Pancreas (tissue), 10 donors: ENCODE measurements at places on chromosomes 1 and 21.

- H3K27me3 ChIP-seq: no peaks in the 10 kb centered on the region
- no peak for DNase-seq
- no peaks in the 10 kb centered on the region for H3K36me3 ChIP-seq
Measured at GRCh38 chr1:13766592-13767564, 66.9 kb downstream of the PRDM2 start.

- no peaks in the 10 kb centered on the region for H3K36me3 ChIP-seq
- H3K27me3 ChIP-seq: no peaks in the 10 kb centered on the region
Measured at GRCh38 chr21:29135481-29135880, 5.0 kb downstream of the MAP3K7CL start.

DNA sequence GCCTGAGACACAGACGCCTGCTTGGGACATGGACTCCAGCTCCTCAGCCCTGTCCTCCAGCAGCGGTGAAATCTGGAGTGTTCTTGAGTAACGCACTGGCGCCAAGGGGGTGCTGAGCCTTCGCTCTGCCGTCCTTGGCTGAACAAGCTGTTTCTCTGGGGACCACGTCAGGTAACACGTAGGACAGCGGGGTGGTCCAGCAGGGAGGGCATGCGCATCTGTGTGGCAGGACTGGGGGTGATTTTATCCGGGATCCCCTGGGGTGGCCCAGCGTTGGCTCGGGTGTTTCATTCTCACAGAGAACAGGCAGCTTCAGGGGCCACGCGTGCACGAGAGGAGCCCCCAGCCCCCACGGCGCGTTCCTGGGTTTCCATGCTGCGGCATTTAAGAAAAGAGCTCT lies 61.2 kb downstream of the AGPAT3 start:
- no peaks in the 10 kb centered on the region for H3K4me1 ChIP-seq
- no peaks in the 10 kb centered on the region for H3K27me3 ChIP-seq
- no peak for DNase-seq
- H3K27ac ChIP-seq: no peak overlapping the region
- no peaks in the 10 kb centered on the region for H3K36me3 ChIP-seq
- H3K4me3 ChIP-seq: no peak overlapping the region

DNA sequence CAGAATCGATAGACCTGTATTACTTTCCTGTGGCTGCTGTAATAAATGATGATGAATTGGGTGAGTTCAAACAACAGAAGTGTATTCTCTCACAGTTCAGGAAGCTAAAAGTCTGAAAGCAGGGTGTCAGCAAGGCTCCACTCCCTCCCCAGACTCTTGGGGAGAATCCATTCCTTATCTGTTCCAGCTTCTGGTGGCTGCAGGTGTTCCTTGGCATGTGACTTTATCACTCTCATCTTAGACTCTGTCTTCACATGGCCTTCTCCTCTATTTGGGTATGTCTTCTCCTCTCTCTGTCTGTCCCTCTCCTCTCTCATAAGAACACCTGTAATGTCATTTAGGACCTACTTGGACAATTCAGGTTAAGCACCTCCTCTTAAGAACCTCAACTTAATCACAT lies 44.1 kb upstream of the SLC2A1 start:
- H3K27me3 ChIP-seq: no peaks in the 10 kb centered on the region
- no peaks in the 10 kb centered on the region for H3K36me3 ChIP-seq
- no peak overlapping the region for H3K4me3 ChIP-seq
- no peak overlapping the region for H3K27ac ChIP-seq
- H3K4me1 ChIP-seq: no peaks in the 10 kb centered on the region

DNA sequence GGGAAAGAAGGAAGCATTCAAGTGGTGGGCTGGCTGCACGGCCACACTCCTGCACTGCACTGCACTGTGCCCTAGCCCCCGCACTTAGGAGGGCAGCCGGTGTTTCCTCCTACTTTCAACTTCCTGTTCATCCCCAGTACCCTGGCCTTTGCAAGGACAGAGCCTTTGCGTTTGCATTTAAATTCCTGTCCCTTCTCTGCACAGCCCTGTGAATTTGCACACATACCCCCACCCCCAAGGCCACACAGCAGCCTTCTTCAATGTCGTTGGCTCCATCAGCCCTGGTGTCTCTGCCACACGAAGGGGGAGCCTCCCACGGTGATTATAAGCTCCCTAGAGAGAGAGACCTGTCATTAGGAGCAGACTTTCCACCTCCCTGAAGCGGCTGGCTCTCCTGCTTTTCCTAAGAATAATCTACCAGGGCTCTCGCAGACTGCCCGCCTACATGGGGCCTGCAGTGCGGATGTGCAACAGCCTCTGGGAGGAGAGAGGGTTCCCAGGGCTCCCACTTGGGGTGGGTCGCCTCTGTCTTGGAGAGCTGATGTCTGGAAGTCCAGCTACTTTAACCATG lies 13.2 kb upstream of the SLC45A3 start:
- H3K27me3 ChIP-seq: no peaks in the 10 kb centered on the region
- H3K4me1 ChIP-seq: no peaks in the 10 kb centered on the region
- no peak for DNase-seq

DNA sequence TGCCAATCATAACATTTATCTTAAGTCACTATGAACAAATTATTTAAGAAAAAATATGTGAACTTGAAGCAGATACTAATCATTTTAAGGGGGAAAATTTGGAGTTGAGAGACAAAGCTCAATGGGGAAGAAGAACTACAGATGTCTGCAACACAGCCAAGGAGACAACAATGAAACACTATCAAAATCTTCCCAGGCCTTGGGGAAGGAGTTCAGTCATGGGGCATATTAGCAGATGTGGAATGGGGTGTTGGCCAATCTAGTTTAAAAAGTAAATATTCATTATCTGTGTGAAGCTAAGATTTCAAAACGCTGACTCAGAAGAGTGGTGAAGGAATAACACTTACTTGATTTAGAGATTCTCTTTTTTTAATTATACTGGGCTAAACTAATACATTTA lies 671.6 kb upstream of the ZP4 start:
- DNase-seq: no peak
- no peaks in the 10 kb centered on the region for H3K4me1 ChIP-seq
- no peak overlapping the region for H3K4me3 ChIP-seq

DNA sequence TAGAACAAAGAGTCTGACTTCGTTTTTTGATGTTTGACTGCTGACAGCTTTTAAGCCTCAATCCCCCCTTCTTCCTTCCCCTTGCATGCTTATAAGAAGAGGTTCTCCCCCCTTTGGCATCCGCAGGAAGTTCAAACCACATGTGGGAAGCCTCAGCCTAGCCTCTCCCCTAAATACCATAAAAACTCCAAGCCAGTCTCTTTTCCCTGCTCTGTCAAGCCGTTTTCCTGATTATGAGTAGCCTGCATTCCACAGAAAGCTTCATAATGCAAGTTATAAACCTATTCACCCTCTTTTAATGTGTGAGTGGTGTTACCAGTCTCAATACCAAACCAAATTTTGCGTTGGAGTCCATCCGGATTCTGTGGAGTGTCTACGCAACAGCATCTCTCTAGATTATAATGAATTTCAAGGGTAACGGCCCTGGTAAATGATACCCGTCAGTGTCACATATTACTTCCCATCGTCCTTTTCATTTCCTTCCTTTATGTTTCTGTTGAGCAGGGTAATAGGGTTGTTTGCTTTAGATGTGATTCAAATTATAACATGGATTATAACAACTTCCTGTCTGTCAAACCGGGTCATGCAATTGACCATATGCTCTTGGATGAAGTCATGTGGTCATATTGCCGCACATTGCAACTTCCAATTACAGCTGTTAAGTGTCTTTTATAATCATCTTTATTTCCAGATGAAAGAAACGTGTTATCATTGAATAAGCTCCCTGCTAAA lies 717.5 kb downstream of the RWDD3 start:
- H3K4me3 ChIP-seq: no peak overlapping the region
- no peaks in the 10 kb centered on the region for H3K27me3 ChIP-seq

- no peak overlapping the region for H3K27ac ChIP-seq
- H3K27me3 ChIP-seq: no peaks in the 10 kb centered on the region
- H3K4me3 ChIP-seq: no peak overlapping the region
- DNase-seq: no peak
Measured at GRCh38 chr1:25580927-25581326, 35.7 kb upstream of the MAN1C1 start.

GRCh38 chr1:90826834-90827233 lies 109.7 kb upstream of the BARHL2 start:
- DNase-seq: no peak
- H3K27ac ChIP-seq: no peak overlapping the region
- H3K27me3 ChIP-seq: no peaks in the 10 kb centered on the region
- no peaks in the 10 kb centered on the region for H3K4me1 ChIP-seq
- no peaks in the 10 kb centered on the region for H3K36me3 ChIP-seq

DNA sequence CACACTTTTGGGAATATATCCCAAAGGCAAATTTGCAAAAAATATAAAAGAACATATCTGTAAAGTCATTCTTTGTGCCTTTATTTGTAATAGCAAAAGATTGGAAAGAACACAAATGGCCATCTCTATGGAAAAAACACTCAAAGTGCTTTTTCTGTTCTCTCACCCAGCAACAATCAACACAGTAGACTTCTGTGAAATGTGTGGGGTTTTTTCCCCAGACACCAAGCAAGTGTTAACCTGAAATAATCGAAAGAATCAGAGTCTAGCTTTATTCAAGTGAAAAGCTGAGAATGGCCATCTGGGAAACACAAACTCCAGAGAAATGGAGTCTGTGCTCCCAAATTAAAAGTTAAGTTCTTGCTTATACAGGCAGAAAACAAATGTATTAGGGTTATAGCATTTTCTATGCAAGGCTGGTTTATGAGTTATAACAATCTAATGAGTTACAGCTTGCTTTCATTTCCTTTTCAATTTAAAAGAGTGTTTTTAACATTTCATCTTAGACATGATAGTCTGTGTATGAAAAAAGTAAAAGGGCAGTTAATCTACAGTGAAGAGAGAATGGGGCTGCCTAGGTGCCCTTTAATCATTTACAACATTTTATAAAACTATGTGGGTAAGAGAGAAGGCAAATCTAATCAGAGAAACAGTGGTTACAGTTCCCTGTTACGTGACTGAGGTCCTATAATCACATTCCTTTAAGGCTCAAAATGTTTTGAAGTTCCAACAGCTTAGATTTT lies 46.6 kb downstream of the SLC30A7 start:
- peaks cover 3% of the 10 kb centered on the region for H3K4me1 ChIP-seq
- H3K36me3 ChIP-seq: no peaks in the 10 kb centered on the region
- no peak for DNase-seq

DNA sequence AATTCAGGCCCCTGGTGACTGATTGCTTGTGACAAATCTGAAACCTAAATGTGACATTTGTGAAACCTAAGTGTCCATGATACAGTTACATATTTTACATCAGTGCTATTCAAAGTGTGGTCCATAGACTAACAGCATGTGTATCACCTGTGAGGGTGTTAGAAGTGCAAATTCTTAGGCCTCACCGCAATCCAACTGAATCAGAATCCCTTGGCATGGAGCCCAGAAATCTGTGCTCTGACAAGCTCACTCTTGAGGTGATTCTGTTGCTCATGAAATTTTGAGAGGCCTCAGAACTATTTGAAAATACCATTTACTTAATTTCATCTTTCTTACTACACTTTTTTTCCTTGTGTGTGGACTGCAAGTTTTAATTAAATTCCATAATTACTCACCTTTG lies 587.9 kb downstream of the ADGRL2 start:
- H3K4me1 ChIP-seq: no peaks in the 10 kb centered on the region
- H3K27ac ChIP-seq: no peak overlapping the region
- H3K36me3 ChIP-seq: no peaks in the 10 kb centered on the region
- H3K4me3 ChIP-seq: no peak overlapping the region

- H3K4me3 ChIP-seq: no peak overlapping the region
- no peaks in the 10 kb centered on the region for H3K4me1 ChIP-seq
- no peaks in the 10 kb centered on the region for H3K36me3 ChIP-seq
- no peak overlapping the region for H3K27ac ChIP-seq
- no peak for DNase-seq
Measured at GRCh38 chr1:214312530-214313051, 31.6 kb downstream of the SMYD2 start.

GRCh38 chr1:205440476-205441317 lies 15.1 kb downstream of the BLACAT1 start:
- peaks cover 7% of the 10 kb centered on the region for H3K4me1 ChIP-seq
- DNase-seq: peak; percentile 71
- no peak overlapping the region for H3K4me3 ChIP-seq
- H3K27ac ChIP-seq: peak overlapping the region; percentile 67
- H3K36me3 ChIP-seq: no peaks in the 10 kb centered on the region

GRCh38 chr1:212241957-212242287 lies 43.3 kb upstream of the PPP2R5A start:
- peak overlapping the region; percentile 58 for H3K27ac ChIP-seq
- no peaks in the 10 kb centered on the region for H3K27me3 ChIP-seq
- no peaks in the 10 kb centered on the region for H3K36me3 ChIP-seq
- peaks cover 14% of the 10 kb centered on the region for H3K4me1 ChIP-seq

GRCh38 chr1:203592156-203592555 lies 34.5 kb upstream of the ATP2B4 start:
- H3K27me3 ChIP-seq: no peaks in the 10 kb centered on the region
- no peak overlapping the region for H3K4me3 ChIP-seq
- peak; percentile 17 for DNase-seq
- H3K27ac ChIP-seq: no peak overlapping the region

DNA sequence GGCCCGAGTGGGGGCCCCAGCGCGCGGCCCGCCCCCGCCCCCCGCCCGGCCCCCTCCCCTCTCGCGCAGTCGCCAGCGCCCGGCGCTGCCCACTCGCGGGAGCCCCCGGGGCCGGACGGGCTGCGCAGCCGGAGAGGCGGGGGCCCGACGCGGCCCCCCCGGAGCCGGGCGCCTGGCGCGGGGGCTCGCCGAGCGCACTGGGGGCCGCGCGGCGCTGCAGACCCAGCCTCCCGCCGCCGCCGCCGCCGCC lies 146 bp upstream of the ZNF362 start:
- DNase-seq: no peak
- peaks cover 12% of the 10 kb centered on the region for H3K4me1 ChIP-seq
- no peak overlapping the region for H3K4me3 ChIP-seq
- no peaks in the 10 kb centered on the region for H3K27me3 ChIP-seq
- H3K36me3 ChIP-seq: no peaks in the 10 kb centered on the region

DNA sequence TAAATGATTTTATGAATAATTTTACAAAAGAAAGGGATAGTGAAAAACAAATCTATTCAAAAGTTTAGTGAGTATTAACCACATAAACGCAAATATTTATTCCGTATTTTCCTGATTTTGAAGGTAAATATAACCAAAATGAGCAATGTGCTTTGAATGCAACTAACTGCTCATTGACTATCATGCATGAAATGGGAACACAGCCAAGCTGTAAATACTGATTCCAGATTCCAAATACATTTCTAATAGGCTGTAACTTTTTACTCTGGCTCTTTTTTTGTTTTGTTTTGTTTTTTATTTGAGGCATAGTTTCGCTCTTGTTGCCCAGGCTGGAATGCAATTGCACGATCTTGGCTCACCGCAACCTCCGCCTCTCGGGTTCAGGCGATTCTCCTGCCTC lies 41.8 kb downstream of the SELENOF start:
- H3K27ac ChIP-seq: no peak overlapping the region
- no peak for DNase-seq
- no peaks in the 10 kb centered on the region for H3K4me1 ChIP-seq
